Stimulated activated CD8-positive, alpha-beta memory T cell treated with anti-CD3 and anti-CD28 coated beads, Interleukin-12 subunit alpha, Interleukin-12 subunit beta, amount 100 ng/mL, for 1 hour (primary cell): ENCODE measurements at places on chromosomes 4 and X.

DNA sequence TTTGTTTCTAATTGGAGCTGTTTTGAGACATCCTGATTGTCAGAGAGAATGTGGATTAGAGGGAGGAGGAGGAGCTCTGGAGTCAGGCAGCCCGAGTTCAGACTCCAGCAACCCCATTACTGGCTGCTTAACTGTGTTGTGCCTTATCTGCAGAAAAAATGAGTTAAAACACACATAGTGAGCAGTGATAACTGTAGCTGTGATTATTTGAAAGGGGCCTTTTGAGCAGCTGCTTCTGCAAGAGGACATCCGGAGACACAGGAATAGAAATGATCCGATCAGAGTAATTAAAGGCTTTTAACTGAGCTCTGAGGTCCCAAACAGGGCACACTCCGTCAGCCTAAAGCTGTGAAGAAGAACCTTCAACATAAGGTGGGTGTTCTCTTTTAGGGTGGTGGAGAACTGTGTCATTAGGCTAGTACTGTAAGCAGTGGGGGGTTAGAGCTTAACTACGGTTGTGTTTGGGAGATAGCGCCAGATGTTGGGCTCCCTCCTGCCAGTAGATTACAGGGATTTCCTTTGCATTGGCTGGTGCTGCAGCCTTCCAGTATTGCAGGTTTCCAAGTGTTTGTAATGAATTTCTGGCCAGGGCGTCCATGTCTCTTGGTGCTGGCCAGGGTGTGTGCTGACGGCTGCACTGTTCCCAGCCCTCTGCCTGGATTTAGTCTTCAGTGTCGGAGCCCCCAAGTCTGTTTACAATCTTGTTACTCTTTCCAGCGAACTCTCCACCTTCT lies 24.3 kb downstream of the ADD1 start:
- DNase-seq, result no peak

GRCh38 chr4:152508386-152508785 lies 27.5 kb downstream of the FBXW7 start:
- DNase-seq, result no peak

- DNase-seq, result no peak
Measured at GRCh38 chr4:168411318-168412150, 68.8 kb downstream of the DDX60L start.

DNA sequence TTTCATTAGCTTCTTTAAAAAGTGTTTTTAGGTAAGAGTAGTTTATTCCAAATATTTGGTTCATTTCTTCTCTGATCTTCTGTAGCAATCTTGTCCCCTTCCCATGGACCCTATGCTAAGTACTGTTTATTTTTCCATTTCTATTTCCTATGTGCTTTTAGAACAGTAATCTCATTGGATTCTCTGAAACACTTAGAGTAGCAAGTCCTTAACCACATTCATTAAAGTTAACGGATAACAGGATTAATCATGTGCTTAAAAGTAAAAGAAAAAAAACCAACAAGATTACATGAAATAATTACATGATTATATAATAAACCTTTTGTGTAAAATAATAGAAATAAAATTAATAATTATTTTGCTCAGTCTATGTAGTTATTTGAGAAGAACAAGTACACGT lies 929.7 kb downstream of the C4orf33 start:
- DNase-seq, result no peak

GRCh38 chr4:123412091-123412505 lies 15.5 kb downstream of the SPRY1 start:
- no peak for DNase-seq

GRCh38 chr4:87235020-87235671 lies 14.7 kb upstream of the KLHL8 start:
- DNase-seq, result no peak

- no peak for DNase-seq
Measured at GRCh38 chr4:152996111-152996571, 60.0 kb downstream of the FHDC1 start.

GRCh38 chr4:38868059-38868960 lies 704 bp downstream of the FAM114A1 start:
- DNase-seq, result no peak

DNA sequence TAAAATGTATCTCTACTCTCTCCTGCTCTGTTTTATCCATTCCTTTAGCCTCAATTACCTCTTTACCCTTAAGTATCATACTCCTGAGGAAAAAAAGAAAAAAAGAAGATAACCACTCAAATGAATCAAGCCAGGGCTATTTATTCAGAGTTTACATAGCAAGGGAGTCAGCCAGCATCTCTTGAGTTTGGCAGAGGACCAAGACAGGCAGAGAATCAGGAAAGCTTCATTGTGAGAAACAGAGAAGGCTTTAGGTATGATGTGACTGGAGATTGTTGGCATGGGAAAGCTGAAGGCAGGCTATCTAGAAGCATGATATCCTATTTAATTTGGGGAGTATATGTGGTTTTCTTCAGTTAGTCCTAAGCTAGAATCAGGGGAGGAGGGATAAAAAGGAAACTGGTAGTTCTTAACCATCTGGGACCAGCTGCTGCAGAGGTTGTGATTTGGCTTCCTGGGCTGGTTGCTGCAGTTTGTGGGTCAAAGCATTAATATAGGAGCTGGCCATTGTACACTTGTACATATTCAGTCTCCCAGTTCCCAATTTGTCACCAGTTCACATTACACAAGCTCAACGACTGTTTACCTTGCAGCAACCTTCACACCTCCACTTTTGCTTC lies 11.2 kb downstream of the APELA start:
- DNase-seq, result no peak

- DNase-seq, result no peak
Measured at GRCh38 chr4:153099391-153100140, 104.7 kb upstream of the TRIM2 start.

DNA sequence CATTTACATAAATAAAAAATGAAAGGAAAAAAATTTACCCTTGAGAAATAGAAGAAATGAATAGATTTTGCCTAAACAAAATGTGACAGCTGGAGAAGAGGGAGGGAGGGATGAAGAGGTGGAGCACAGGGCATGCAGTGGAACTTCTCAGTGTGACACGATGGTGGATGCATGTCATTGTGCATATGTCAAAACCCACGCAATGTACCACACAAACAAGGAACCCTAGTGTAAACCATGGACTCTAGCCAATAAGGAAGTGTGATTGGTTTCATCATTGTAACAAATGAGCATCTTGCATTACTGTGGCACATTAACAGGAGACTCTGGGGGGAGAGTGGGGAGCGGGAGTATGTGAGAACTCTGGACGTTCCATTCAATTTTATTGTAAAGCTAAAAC lies 58.6 kb downstream of the GATB start:
- DNase-seq, result no peak

DNA sequence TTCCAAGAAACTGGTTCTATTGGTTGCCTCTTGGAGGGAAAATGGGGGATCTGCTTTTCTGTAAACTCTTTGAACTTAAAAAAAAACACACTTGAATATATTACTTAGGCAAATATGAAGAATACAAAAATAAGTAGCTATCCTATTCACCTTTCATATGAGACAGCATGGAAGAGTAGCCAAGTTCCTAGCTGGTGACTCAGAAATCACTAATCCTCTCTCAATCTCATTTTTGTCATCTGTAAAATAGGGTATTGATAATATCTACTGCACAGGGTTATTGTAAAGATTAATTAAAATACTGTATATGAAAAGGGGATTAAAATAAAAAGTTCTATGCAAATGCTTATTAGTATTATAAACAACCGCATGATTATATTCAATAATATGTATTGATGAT lies 12.7 kb downstream of the MGARP start:
- no peak for DNase-seq

DNA sequence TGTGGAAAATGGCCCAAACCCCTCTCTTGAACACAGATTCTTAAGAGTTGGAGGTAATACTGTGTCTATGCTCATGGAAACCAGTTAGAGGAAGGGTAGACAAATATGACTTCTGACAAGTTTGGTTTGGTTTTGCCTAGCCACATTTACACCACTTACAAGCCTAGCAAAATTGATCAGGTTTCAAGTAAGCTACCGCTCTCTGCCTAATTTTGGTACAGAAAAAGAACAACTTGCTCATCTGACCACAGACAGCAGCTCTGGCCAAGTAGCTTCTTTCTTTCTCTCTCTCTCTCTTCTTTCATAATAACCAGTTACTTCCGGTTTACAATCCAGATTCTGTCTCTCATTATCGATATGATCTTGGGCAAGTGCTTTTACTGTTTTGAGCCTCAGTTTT lies 260.0 kb downstream of the GLUD2 start:
- no peak for DNase-seq

GRCh38 chr4:48262926-48263325 lies 6.7 kb downstream of the TEC start:
- no peak for DNase-seq

DNA sequence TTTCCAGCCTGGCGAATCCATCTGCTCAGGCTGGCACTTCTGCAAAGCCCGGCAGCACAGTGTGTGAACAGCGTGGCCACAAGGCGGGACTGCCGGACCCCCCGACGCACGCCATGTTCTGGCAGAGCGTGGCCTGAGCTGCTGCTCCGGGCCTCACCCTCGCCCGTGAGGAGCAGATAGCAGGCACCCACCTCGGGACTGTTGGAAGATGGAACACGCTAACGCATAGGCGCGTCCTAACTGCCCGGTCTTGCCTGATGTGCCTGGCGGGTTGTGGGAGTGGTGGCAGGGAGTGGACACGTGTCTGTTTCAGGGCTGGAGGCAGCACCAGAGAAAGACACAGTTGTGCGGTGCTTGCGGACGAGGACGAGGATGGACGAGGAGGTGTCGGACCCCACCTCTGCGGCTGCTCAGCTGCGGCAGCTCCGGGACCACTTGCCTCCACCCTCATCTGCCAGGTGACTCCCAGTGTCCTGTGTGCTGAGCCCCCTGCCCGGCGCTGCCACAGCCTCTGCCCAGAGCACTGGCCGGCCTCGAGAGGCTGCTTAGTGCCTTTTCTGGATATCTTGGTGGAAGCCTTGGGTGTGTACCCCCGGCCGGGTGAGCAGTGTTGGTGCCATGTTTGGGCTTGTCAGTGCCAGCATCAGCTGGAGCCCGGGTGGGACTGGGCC lies 28.2 kb downstream of the UVSSA start:
- no peak for DNase-seq

DNA sequence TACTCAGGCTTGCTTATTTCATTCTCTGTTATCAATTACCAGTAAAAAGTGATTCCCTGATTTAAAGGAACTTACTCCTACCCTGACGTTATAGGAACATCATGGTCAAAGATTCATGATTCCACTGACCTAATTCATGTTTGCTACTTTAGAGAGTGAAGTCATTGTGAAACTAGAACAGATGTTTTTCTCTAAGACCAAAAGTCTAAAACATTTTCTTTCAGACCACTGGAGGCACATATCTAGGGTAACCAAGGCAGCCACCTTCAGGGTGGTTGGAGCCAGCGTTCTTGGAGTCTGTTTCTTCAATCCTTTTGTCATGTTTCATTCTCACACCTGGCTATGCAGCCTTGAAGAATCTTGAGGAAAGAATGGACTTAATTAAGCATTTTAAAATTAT lies 77.8 kb downstream of the GALNTL6 start:
- DNase-seq, result no peak

GRCh38 chr4:76799140-76799539 lies 98.8 kb downstream of the SOWAHB start:
- no peak for DNase-seq

- DNase-seq, result no peak
Measured at GRCh38 chr4:10753856-10754402, 69.4 kb upstream of the CLNK start.

DNA sequence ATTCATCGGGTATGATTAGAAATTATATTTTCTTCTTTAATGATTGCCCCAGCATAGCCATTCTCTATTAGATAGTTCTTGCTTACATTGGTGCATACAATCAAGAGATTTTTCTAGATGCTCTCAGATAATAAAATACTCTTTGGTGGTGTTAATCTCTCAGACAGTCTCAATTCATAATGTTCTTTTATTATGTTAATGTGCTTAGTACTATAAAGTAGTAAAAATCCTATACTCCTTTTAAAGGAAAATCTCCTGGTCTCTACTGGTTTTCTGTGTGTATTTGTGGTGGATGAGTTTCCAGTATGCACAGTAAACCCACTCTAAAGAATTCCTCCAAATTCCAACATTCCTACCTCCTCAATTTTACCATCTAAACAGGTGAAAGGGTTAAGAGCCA lies 203.5 kb downstream of the FAT4 start:
- no peak for DNase-seq

GRCh38 chr4:929096-929765 lies 2.9 kb downstream of the GAK start:
- DNase-seq, result no peak

DNA sequence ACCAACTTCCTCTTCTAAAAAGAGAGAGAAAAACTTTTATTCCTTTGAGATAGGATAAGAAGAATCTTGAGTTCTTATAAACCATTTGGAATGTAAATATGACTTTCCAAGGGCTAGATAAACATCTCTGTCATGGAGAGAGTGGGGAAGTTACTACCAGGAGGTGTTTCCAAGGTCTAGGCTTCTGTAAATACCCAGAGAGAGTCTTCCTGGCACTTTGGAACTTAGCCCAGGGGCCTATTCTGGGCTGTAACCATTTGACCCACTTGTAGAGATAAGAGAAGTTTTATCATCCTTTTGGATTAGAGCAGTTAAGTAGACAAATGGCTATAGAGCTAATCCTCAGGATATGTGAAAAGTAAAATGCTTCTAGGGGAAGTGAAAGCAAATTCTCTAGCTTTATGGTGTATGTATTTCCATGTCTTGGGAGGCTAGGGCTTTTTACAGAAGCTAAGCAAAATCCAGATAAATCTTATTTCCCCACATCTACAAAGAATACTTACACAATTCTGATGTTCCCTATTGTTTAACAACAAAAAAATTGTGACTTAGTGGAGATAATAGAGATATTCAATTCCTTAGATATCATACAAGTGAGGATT lies 51.1 kb downstream of the MCUB start:
- no peak for DNase-seq

DNA sequence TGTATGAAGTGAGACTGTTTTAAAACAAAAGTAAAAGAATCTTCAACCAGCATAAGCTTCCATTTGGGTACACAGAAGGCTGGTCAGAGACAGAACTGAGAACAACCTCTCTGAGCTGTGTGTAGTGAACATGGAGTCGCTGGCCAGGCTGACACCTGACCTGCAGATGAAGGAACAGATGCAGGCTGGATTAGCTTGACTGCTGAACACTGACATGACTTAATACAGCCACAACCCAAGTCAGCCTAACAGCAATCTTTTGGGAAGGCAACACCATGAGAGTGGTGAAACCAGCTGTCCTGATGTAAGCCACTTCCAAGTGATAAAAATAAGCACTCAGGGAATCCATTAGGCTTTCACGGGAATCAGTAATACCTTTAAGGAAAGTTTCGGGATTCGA lies 10.1 kb downstream of the SCARB2 start:
- DNase-seq, result no peak

DNA sequence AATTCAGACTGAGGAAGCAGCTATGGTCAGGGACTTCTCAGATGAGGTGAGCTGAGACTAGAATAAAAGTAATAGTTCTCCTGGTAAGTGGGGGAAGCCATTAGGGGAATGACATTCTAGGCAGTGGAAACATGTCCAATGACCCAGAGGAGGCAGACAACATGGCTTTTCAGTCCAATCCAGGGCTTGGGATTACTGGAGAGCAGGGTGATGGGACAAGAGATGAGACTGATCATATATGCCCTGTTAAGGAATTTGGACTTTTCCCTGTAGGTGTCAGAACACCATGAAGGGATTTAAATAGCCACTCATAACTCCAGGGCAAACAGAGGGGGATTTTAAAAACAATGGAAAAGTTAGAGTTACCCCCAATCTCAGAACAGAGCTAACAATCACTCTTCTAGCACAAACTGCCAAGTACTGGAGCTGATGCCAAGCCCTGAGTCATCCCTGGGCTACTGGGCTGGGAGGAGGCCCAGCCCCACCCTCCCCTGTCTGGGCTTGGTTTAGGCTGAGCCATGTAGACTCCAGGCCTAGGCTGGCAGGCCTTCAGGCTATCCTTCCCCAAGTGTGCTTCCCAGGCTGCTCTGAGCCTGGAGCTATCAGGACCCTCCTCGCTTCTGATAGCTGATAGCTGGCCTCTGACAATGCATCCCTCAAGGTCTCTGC lies 22.7 kb upstream of the MSN start:
- DNase-seq, result no peak
